ENCODE measurements at places on chromosomes 5 and 9.

DNA sequence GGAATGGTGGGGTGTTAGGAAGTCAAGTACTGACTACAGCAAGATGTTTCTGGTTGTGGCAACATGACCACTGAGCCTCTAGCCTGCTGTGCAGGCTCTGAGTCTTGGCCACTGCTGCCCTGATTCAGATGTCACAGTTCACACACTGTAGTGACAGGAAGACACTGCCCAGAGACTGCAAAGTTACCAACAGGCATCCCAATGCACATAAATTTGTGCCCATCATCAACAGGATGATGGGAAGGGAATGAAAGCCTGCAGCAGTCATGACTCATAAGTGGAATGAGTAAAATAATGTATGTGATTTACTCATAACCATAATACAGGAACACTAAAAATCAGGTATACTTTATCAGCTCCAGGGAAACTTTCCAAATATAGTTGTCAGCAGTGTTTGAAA, 251.6 kb upstream of the HAPLN1 start:
- DNase-seq = no peak

- DNase-seq = no peak
These were observed 340.0 kb upstream of the EDIL3 start for GRCh38 chr5:84724683-84725082.

DNA sequence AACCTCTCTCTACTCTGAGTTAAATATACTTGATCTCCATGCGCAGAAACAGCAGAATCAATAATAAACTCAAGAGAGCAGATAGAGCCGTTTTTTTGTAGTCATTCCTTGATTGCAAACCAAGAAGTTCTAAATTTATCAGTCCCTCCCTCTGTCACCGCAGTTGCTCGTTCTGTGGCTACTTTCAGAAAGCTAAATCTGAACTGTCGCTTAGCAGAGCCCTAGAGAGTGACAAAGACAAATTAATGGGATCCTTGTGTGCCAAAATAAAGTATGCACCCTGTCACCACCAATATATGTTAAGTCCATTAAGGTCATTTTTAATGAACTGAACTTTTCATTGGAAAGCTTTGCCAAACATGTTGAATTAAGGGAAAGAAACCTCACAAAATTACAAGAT, 218.3 kb downstream of the ADAMTSL1 start:
- DNase-seq = no peak

- DNase-seq = no peak
These were observed 20.8 kb downstream of the DCANP1 start for GRCh38 chr5:135426102-135427082.

DNA sequence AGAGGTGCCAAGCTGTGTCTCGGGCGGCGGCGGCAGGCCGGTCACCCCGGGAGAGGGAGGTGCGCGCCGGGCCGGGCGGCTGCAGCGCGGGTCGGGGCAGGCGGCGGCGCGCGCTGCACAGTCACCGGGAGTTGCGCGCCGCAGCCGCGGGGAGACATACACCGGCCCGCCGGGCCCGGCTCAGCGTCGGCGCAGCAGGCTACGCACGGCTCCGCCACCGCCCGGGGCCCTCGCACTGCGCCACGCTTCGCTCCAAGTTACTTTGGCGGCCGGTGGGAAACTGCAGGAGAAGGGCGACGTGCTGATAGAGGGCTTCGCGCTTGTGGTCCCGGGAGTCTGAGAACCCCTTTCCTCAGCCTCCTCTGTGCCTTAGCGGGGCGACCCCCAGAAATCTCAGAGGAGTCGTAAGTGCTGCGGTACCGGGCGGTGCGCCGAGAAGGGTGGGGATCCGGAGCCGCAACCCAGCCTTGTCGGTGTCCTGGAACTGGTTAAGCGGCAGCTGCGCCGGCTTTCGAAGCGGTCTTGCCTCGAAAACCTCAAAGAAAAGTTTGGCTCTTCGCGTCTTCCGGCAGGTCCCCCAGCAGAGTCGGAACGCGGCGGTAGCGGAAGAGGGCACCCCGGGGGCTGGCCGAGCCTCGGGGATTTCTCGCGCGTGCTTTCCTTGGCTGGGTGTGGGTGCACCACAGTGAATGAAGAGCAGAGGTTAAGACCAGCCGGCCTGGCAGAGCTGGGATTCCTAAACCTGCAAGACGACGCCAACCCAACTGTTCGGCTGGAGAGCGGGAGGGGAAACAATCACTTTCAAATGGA, at the start of gene EFNA5:
EFNA5 (minus strand) TSS at position 6 of the 810 bp plus-strand sequence.
- DNase-seq = no peak

- no peak for DNase-seq
These were observed 9.9 kb upstream of the CD180 start for GRCh38 chr5:67206461-67206860.

DNA sequence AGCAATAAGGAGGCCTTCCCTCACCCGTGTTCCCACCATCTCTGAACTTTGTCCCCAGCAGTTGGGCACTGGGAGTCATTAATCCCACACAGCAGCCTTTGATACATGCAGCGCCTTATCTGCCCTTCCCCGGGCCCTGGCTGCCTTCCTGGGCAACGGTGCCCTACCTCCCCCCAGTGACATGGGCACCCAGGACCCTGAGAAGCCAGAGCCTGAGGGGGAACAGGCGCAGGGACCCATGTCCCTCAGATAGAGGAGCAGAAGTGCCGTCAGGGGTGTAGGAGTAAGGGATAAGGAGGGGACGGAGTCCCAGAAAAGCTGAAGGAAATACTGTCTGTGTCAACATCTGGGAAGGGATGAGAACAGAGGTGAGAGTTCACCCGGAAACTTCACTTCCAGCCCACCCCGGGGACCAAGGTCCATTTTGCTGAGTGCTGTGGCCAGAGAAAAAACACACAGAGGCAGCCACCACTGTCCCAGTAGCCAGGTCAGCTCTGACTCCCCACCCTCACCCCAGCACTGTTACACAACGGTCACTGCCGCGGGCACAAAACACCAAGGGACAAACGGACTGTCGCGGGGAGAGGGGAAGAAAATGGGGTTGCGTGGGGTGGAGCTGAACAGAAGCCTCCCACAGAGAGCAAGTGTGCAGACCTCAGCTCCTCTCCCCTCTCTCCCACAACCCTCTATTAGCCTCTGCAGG, 3.8 kb downstream of the PCDH1 start:
- no peak for DNase-seq
